ENCODE measurements at places on chromosomes 6 and 20.

DNA sequence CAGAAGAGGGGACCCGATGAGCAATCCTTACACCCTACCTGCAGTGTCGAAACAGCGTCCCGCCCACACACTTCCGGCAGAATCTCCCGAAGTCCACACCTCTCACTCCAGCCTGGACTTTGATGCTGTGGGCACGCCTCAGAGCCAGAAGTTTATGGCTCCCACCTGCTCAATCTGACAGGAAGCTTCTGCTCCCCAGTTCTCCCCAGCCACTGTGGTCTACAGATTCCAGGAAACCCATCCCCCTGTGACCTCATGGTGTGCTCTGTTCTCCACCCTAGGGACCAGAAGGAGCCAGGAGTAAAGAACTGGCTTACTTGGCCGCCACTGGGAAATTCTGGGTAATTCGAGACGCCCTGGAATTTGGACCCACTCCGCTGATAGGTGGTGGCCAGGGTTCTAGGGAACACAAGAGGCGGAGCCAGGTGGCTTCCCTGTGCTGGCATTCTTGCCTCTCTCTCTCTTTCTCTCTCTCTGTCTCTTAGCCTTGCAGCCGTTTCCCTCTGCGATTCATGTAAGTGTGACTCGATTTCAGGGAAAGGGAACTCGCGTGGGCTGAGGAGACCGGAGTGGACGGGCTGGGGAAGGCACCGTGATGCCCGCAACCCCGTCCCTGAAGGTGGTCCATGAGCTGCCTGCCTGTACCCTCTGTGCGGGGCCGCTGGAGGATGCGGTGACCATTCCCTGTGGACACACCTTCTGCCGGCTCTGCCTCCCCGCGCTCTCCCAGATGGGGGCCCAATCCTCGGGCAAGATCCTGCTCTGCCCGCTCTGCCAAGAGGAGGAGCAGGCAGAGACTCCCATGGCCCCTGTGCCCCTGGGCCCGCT lies at the start of gene TRIM15:
Gene TRIM15 (plus strand): TSS at position 457 of the 828 bp plus-strand sequence. CDS start 139 bp downstream, at position 596.
- DNase-seq, result no peak

DNA sequence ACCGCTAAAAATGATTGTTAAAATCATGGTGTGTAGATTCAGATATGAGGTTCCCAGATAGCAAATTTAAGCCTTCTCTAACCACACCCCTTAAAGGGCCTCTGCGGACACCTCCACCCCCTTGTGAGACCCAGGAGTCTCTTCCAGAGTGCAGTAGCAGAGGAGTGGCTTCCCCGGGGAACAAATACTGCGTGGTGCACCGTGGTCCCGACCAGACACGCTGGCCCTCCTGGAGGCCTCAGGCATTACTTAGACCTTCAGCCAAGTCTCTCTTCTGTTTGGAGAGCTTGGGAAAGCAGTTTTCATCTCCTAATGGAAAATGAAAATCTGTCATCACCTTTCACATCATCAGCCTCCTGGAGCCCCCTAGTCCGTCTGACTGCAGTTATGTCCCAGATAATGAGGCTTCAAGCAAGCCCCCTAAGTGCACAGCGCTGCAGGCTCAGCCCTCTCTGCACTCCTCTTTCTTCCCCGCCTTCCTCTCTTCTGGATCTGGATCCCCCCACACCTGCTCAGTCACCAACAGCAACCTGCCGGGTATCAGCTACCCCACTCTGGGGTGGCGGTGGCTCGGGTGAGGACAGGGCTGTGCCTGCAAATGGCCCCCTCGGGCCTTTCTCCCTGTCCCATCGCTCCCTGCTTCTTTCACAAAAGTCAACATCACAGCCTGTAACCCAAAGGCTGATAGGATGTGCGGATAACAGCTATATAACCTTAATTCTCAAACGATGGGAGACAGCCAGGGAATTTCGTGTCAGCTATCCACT lies 58.8 kb upstream of the TAGAP start:
- DNase-seq, result no peak

GRCh38 chr6:38715016-38715689 lies at the start of gene DNAH8:
Gene DNAH8 (plus strand): TSS chr6:38715311. CDS start chr6:38722810, 7,499 bp downstream.
- no peak for DNase-seq

GRCh38 chr6:2857580-2858337 lies 16.1 kb upstream of the SERPINB1 start:
- peak; percentile 60 for DNase-seq

DNA sequence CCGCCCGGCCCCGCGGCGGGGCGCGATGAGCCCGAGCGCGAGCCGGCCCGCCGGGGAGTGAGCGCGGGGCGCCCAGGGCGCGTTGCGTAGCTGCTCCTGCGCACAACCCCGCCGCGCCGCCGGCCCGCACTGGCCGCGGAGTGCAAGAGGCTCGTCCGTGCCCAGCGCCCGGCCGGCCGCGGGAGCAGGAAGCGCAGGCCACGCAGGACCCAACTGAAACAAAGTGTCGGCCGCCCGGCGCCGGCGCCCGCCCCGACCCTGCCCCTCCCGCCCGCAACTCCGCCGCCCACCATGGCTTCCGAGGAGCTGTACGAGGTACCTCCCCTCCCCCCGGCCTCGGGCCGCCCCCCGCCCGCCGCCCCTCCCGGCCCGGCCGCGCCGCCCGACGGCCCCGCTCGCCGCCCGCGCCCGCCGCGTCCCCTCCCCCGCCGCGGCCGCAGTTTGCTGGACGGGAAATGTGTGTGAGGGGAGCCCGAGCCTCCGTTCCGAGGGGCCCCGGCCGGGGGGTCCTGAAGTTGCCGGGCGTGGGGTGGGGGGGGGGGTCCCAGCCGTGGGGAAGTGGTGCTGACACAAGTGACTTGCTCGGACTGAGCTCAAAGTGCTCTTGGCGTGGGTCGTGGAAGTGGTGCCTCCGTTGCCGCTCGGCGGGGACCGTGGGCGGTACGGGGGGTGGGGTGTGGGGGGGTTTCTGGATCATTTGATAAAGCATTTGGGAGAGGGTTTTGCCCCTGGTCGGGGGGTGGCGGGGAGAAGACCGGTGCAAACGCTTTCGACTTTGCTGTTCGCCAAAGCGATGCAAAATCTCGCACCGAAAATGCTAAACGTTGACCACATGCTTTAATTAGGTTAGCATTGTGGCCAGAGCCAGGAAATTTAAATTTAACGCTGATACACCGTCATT lies 539 bp downstream of the CDYL start:
- DNase-seq, result no peak

- no peak for DNase-seq
Observed at GRCh38 chr6:10384610-10385523, 30.0 kb downstream of the TFAP2A start.

DNA sequence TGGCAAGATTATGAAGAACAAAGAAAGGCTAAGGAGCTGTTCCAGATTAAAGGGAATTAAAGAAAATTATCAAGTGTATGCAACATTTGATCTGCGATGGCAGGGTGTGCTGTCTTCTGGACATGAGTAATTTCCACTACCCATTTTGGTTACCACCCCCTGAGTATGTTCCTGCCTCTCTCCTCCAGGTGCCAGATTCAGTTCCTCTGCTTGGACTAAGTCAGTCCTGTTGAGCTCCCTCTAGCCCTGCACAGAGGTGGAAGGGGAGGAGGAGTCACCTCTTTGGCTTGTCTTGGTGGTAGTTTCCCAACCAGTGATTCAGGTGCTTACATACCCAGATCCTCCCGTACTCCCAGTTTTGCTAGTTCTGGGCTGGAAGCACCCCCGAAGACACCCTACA lies 22.2 kb upstream of the SNRPB2 start:
- DNase-seq, result no peak

DNA sequence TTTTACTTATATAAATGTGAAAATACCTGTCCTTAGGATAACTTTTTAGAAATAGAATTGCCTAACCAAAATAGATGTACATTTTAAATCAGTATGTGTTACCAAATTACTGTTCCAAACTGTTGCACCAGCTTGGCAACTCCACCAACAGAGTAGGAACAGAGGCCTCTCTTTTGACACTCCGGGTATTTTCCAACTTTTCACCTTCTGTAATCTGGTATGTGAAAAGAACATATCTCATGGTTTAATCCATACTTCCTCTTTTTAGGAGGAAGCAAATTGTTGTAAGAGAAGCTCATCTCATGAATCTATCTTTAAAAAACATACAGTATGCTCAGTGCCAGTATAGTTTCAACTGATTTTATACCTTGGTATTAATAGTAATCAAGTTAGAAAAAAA lies 24.9 kb downstream of the RNF144B start:
- no peak for DNase-seq

GRCh38 chr6:132763269-132763668 lies 5.6 kb upstream of the VNN2 start:
- DNase-seq, result peak; percentile 7

DNA sequence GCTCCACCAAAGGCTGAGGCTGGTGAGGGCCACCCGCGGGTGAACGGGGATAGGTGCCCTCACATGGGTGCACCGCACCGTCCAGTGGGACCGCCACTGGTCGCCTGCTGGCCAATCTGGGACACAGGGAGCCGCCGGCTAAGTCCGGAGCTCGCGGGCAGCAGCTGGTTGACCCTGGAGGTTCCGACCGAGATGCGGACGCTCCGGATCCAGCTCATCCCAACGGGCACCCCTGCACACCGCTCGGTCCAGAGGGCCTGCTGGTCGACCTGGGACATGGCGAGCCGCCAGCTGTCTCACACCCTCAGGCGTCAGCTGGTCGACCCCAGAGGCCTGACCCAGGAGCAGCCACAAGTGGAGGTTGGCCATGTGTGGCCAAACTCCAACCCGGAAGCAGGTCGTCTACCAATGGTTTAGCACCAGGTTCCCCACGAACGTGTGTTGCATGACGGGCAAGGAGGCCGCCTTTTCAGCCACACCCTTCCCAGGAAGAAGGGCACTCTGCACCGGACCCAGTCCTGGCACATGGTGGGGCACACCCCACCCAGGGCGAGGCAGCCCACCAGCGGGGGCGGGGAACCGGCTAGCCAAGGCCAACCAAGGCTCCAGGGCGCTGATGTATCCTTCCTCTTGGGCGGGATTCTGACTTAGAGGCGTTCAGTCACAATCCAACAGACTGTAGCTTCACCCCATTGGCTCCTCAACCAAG lies 746.0 kb upstream of the DEFB115 start:
- DNase-seq, result no peak

DNA sequence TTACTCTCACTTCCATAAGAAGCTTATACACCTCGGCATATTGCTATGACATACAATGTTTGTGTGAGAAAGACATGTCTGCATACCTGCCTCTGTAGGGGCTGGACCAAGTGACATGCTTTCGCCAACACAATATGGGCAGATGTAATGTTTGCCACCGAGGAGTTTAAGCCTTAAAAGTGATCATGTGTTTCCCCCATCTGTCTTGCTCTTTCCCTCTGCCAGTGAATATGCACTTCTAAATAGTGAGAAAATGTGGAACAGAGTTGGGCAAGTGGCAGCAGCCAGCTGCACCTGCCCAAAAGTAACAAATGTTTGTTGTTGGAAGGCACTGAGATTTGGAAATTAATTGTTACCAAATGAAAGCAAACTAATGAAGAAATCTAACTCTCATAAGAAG lies 274.8 kb upstream of the BTBD3 start:
- no peak for DNase-seq

DNA sequence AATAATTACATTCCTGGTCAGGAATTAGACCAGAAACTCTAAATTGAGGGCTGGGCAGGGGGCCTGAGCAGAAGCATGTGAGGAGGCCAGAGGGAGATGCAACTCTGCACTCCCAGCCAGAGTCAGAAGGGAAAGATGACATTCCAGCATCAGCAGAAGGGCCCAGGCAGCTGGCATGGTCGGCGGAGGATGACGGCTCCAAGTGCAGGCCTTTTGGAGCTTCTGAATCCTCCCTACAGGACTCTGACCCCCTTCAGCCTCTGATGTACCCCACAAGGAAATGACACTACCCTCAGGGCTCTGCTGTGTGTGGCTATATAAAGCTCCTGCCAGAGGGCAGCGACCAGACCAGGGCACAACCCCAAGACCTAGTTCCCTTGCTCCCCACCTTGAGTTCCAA lies 1.9 kb downstream of the LRFN2 start:
- DNase-seq, result no peak

GRCh38 chr20:14410869-14411555 lies 73.6 kb upstream of the FLRT3 start:
- DNase-seq, result no peak

- DNase-seq, result no peak
Observed at GRCh38 chr6:27565839-27566779, 93.2 kb upstream of the ZNF184 start.

DNA sequence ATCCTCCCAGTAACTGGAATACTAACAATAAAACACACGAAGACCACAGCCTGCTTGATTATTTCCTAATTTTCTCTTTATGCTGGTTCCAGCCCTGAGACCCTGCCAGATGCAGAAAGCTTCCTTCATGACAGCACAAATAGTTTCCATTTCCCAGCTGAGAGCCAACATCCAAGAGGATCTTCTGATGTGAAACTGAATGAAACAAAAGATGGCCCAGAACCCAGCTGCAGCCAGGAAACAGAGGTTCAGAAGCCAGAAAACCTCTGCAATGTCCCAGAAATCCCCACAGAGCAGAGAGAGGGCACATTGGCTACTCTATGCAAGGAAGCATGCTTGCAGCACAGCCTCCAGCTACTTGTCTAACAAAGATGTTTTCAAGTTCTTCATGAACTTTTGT lies 61.8 kb upstream of the PLEKHG1 start:
- no peak for DNase-seq

DNA sequence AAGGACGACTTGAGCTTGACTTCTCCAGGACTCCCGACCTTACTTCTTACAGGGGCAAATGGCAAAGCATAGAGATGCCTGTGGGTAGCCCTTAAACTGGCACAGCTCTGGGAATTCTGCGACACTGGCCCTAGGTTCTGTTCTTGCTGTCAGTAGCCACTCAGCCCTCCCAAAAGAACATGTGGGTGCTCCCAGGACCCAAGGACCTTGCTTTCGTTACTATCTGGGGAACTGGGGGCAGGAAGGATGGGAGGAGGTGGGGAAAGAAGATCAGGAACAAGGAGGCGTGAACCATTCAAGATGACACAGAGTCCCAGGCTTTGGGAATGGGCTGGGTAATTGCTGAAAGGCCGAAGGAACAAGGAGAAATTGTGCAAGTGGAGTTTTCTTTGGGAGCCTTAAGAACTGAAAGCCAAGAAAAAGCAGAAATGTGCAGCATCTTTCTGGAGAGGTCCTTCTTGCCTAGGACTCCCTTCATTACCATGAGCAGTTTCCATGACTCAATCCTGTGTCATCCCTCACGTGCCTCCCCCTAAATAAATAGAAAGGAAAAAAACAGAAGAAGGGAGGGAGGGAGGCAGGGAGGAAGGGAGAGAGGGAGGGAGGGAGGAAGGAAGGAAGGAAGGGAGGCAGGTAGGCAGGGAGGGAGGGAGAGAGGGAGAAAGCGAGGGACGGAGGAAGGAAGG lies 284.6 kb upstream of the FOXQ1 start:
- no peak for DNase-seq

- DNase-seq, result no peak
Observed at GRCh38 chr20:56748476-56749377, 119.6 kb downstream of the TFAP2C start.

GRCh38 chr20:50409495-50409894 lies 100.7 kb upstream of the PTPN1 start:
- DNase-seq, result no peak

DNA sequence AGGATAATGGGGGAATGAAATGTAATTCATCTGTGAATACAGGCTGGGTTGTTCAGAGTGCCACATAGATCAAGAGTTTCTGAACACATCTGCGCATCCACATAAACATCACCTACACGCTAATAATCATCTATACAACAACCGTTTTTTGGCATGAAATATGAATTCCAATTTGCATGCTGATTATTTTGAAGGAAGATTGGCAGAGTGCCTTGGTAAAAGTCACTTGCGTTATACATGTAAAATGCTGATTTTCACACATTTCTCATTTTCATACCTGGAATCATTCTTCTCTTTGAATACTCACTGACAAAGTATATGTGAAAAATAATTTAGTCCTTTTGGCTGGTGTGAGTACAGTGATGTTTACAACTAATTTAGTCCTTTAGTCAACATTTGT lies 17.7 kb downstream of the COL9A1 start:
- DNase-seq, result no peak

Measured in activated effector memory CD4-positive, alpha-beta T cell treated with Interleukin-2 at 50 U/mL for 16 hours (primary cell).